ENCODE measurements at places on chromosomes 2 and 18. TPM values are rescaled to one million over a fixed set of nuclear protein-coding genes. Genes with fewer than 3 reads are reported as not detected.

Gene FSHR
- not detected for total RNA-seq

Gene CXCR1
- not detected for total RNA-seq

Gene ANO7
- total RNA-seq = 75.4 TPM

Gene TOGARAM2
- 0.64 TPM for total RNA-seq

Gene EDAR
- 0.43 TPM for total RNA-seq

Gene MAIP1
- 27.2 TPM for total RNA-seq

Gene ALPI
- total RNA-seq = 21.1 TPM

- DNase-seq = no peak
Observed at GRCh38 chr2:113215056-113215455, 41.3 kb downstream of the PSD4 start.

- no peak for DNase-seq
Observed at GRCh38 chr2:197359859-197360258, 49.3 kb upstream of the ANKRD44 start.

- no peak for DNase-seq
Observed at GRCh38 chr18:36337679-36338402, 40.3 kb downstream of the FHOD3 start.

DNA sequence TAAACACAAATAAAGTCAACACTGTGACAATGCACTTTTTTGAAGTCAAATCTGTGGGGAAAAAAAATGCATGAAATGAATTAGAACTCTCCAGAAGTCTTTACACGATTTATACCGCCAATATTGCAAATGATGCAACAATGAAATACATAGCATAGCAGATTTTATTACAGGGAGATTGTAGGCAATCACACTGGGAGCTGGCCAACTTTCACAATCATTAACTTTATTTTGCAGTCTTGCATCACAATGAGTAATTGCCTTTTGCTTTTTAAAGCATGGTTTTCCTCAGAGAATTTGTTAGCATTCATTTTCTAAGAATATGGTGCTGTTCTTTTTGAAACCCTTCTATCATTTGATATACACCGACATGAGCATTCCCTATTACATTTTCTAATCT lies 366.4 kb upstream of the FSIP2 start:
- DNase-seq = peak; percentile 37

GRCh38 chr2:240974771-240975572 lies 23.4 kb upstream of the SNED1 start:
- no peak for DNase-seq

DNA sequence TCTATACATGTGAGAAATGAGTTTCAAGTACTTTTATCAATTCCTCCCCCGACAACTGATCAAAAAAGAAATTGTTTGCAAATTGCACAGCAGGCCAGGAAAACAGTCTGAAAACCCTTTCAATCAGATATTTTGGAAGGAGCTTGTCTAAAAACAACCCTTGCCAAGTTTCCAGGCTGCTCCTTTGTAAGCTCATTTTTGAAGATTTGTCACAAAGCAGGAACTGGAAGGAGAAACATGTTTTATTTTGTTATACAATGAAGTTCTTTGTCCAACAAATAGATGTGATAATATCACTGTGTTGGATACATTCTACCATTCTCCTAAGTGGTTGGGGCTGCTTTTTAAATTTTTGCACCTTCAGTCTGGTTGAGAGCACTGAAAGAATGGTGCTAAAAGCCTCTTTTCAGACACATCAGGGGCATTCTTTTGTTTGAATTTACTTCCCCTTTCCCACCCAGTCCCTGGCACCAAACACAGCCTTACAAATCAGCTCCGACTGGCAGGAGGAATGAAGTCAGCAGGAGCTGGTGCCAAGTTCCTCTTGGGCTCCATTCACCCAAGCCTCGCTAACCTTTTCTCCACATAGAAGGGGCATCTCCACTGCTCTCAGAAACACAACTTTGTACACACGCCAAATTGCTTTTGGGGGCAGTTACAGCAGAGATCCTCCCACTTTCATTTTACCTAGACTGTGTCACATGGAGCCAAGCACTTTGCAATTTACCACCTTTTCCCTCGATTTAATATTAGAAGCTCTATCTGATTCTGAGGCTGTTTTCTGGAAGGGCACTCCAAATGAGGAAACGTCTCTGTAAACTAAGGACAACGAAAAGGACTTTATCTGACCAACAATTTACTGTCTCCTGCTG lies 88.0 kb downstream of the C1D start:
- peak; percentile 11 for DNase-seq

DNA sequence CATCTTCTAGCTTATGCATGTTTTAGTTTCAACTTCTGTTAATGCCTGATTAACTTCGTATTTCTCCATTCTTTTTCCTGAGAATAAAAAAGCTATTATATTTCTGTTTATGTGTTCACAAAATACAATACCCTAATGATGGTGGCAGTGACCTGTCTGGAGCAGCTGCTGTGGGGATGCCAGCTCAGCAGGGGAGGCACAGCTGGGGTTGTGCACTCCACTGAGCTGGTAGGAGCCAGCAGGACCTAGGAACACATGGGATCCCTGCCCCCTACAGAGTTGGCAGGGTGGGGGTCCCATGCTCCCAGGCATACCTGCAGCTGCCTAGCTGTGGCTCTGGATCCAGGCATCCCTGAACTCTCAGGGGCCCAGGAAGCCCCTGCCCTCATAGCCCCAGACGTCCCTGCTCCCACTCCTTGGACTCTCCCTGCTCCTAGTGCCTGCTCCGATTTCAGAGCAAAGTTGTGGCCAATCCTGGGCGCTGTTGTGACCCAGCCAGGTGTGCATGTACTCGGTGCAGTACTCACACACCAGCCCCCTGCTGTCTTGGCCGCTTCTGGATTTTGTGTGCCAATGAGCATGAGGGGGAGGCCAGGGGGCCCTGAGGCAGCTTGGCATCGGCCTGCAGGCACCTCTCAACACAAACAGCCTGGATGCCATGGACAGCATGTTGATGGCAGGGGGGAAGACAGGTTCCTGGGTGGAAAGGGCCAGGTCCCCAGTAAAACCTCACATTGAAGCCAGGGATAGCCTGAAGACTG lies 546.0 kb downstream of the ZNF804A start:
- DNase-seq = no peak

DNA sequence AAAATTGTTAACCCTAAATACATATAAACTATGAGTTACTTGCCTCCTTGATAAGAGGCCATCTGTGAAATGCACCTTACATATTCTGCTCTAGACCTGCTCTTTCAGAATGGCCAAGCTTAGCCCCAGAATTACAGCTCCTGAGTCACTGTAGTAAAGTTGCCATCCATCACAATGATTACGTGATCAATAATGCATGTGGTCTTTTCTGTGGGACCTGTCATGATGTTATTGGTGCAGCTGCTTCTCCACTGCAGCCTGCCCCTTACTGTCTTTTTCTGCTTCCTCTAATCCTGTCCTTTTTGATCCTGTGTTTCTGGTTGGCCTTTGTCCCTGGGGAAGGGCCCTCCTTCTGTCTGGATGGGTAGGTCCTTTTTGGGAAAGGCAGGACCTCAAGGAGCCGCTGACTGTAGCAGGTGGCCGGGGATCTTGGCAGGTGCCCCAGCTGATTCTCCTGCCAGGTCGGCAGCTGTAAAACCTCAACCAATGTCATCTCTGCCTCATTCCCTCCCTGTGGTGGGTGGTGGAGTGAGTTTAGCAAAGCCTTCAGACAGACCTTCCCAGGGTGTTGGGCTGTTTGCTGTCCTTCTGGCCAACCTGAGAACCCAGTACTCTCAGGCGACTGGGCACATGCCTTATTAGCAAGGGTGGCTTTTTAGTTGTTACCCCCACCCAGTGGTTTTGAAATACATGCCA lies 126.2 kb upstream of the EML6 start:
- DNase-seq = peak; percentile 56

DNA sequence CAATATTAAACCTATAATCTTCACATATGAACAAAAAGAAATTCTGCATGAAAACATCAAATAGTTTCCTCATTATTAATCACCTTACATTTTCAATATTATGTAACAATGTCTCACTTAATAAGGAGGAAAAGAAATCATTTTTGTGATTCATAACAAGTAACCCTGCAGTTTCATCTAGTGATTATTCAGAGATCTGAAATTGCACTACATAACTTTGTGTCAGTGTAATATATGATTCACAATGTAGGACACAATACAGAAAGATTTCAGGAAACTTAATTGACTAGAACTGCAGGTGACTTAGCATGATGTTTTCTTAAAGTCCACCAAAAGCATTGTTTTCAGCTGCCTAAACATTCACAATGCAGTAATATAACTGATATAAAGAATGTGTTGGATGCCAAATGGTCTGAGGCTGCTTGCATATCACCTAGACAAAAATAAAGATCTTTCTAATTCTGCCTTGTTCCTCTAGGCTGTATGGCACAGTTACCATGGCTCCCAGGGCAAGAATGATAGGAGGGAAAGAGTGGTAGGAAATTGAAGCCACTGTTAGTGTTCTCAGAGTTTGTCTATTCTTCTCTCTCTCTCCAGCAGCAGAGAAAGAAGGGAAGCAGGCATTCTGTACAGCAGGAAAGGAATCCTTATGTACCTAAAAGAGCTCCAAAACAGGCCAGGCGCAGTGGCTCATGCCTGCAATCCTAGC lies 366.6 kb downstream of the FSIP2 start:
- no peak for DNase-seq

GRCh38 chr2:229689307-229689839 lies 25.0 kb downstream of the DNER start:
- DNase-seq = no peak

- no peak for DNase-seq
Observed at GRCh38 chr18:23553887-23554286, 32.4 kb downstream of the NPC1 start.

DNA sequence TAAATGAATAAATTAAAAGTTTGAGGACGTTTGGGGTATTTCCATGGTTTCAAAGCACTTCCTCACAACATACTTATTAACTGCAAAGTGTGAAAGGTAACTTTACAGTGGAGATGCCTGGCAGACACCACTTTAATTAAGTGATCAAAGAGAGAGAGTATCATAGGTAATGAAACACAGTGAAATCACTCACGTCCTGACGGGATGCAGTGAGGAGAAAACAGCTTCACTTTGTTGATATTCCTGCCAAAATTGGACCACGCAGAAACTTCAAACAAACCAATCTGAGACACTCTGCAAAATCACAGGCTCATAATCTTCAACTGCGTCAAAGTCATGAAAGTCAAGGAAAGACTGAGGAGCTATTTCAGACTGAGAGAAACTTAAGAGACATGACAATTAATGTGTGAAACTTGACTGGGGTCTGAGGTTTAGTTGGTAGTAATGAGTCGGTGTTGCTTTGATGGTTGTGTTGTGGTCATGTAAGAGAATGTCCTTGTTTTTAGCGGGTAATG lies 66.0 kb upstream of the ITGB6 start:
- DNase-seq = no peak

Measured in left colon (tissue), 2 donors.